Neural crest cell (in vitro differentiated cells): ENCODE measurements at places on chromosomes 2 and 18.
A peak's percentile ranks its signal among the peaks of the same experiment; 100 is the strongest.

DNA sequence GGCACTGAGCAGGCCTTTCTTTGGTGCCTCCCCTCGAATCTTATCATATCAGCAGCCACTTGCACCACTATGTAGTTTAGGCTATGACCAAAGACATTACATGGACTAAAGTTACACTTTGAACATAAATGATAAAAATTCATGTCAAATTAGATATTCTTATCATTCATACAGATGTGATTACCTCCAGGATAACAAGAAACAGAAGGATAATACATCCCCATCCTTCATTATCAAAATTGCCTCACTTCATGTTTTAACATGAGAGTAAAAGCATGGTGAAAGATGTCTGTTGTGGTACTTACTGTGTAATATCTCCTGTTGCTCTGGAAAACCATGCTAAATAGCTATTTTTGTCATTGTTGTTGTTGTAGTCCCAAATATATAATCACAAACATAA is 230.8 kb upstream of the RND3 start:
- no peak overlapping the region for H3K4me3 ChIP-seq
- no peak overlapping the region for H3K27ac ChIP-seq
- H3K27me3 ChIP-seq = no peaks in the 10 kb centered on the region
- peaks cover 5% of the 10 kb centered on the region for H3K36me3 ChIP-seq
- peaks cover 10% of the 10 kb centered on the region for H3K4me1 ChIP-seq

DNA sequence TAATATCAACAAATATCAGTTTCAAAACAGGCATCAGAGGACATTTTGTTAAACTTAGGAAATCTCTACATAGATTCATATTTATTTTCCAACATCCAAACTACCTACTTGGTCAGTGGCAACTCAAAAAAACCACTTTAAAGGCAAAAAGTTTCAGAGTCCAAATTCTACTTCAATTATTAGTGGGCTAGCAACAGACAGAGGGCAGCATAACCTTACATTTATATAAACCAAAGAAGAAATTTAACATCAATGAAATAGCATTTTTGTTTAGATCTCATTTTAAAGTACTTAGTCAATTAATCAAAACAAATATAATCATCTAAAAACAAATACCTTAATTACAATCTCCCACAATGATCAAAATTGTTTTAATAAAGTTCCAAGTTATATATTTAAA is 33.3 kb downstream of the RTTN start:
- no peaks in the 10 kb centered on the region for H3K27me3 ChIP-seq
- no peaks in the 10 kb centered on the region for H3K36me3 ChIP-seq
- no peak for DNase-seq
- no peak overlapping the region for H3K4me3 ChIP-seq

DNA sequence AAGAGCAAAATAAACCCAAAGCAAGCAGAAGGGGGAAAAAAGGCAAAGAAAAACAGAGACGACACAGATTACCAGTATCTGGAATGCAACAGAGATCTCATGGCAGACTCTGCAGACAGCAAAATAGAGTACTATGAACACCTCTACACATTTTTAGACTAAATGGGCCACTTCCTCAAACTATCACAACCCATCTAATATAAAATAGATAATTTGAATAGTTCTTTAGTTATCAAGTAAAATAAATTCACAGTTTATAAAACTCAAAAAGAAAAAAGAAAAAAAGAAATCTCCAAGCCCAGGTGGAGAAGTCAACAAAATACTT is 16.6 kb downstream of the SESTD1 start:
- peaks cover 4% of the 10 kb centered on the region for H3K4me1 ChIP-seq
- no peak overlapping the region for H3K4me3 ChIP-seq
- no peak overlapping the region for H3K27ac ChIP-seq

DNA sequence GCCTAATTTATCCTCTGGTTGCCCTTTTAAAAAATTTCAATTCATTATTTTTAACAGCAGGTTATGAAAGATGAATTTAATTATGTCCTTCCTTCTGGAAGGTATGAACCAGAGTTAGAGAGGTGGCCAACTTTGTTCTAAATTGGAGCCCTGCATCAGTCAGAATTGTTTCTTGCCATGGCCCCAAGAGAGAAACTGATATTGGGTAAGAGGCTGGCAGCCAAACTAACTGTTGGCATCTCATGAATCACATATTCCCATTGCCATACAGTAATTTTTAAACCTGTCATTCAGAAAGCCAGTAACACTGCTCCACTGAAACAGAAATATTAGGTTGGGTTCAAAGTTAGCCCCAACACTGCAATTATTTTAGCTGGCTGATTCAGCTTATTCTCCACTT is 67.4 kb downstream of the SMAD2 start:
- no peak overlapping the region for H3K27ac ChIP-seq
- peaks cover 41% of the 10 kb centered on the region for H3K36me3 ChIP-seq
- no peak overlapping the region for H3K4me3 ChIP-seq

GRCh38 chr2:159297042-159297707 is 10.7 kb upstream of the WDSUB1 start:
- H3K4me1 ChIP-seq = no peaks in the 10 kb centered on the region
- H3K27me3 ChIP-seq = no peaks in the 10 kb centered on the region

DNA sequence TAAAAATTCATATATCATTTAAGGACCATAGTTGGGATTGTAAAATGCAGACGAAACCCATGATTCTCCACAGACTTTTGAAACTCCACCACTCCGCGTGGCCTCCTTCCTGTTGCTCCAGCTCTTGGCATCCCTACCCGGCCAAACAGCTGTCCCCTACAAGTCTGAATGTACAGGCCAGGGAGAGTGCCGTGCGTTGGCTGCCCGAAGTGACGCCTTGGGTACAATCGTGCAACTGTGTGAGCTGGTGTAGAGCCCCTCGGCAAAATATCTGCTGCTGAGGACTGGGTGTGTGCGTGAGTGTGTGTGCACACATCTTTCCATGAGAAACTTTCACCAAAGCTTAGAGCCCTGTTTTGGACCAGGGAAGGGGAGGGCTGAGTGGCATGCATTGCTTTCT is 43.8 kb upstream of the ZNF516 start:
- H3K36me3 ChIP-seq = no peaks in the 10 kb centered on the region
- H3K27ac ChIP-seq = peak overlapping the region; percentile 22
- H3K4me1 ChIP-seq = peaks cover 19% of the 10 kb centered on the region

DNA sequence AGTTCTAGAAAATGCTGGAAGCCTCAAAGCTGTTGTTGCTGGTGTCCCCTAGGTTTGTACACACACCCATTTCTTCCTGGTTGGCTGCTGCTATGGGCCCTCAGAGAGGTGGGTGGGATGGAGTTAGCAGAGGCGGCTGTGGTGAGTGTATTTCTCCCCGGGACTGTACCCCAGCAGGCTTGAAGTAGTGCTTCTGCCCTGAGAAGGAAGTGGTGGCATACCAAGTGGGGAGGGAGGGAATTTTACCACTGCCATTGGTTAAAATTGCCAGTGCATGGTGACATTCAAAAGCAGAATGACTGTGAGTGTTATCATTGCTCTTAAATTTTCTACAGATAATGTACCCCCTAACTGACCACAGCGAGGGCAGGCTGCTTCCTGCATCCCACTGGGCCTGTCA is 125.6 kb upstream of the CAPN13 start:
- H3K4me3 ChIP-seq = no peak overlapping the region
- H3K27ac ChIP-seq = no peak overlapping the region
- no peak for DNase-seq
- H3K36me3 ChIP-seq = no peaks in the 10 kb centered on the region

- no peaks in the 10 kb centered on the region for H3K27me3 ChIP-seq
- peaks cover 23% of the 10 kb centered on the region for H3K4me1 ChIP-seq
- no peaks in the 10 kb centered on the region for H3K36me3 ChIP-seq
Measured at GRCh38 chr2:127105656-127106456, 1.1 kb downstream of the BIN1 start.

GRCh38 chr2:88176352-88176984 is 6.3 kb downstream of the THNSL2 start:
- no peak for DNase-seq
- H3K27me3 ChIP-seq = peaks cover 7% of the 10 kb centered on the region
- peaks cover 3% of the 10 kb centered on the region for H3K4me1 ChIP-seq

DNA sequence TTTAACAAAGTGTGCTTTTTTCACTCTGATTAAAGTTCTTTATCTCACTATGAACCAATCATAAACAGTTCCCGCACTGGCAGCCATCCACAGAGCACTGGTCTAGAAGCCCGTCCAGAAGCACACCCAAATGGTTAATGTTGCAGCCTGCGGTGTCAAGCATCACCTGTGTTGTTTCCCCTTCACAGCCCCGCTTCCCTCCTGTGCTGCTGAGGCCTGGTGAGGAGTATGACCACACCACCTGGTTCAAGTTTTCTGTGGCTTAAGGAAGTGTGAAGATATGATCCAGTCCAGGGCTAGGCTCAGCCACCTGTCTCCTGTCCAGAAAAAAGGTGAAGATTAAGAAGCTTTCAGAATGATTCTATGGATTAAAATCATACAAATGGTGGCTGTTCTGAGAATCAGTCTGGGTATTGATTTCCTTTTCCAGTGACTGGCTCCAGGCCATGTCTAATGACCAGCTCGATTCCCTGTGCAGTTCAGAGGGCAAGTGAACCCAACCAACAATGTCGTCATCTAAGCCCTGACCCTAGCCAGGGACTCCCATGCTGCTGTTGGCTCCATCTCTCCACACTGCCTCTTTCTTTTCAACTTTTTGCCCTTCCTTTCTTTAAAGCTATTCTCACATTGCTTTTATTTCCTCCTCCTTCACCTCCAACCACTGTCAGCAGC is 17.7 kb downstream of the SRSF7 start:
- peaks cover 13% of the 10 kb centered on the region for H3K36me3 ChIP-seq
- no peaks in the 10 kb centered on the region for H3K27me3 ChIP-seq
- H3K4me3 ChIP-seq = no peak overlapping the region
- H3K4me1 ChIP-seq = peaks cover 14% of the 10 kb centered on the region

DNA sequence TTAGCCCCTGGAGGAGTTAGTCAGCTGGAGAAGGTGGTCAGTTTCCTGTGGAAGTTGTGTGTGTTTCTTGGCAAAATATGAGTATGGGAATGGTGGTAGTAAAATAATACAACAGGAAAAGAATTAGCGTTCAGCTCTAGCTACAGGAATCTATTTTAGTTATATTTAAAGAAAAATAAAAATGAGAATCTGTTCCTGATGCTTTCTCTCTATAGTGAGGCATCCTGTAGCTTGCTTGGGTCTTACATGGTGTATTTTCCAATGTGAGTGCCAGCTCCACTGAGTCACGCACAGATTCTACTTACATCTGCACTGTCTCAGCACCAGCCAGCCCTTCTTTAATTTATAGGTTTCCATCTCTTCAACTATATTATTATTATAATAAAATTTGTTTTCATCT is 132.2 kb downstream of the BIRC6 start:
- H3K36me3 ChIP-seq = peaks cover 10% of the 10 kb centered on the region
- no peaks in the 10 kb centered on the region for H3K4me1 ChIP-seq
- no peaks in the 10 kb centered on the region for H3K27me3 ChIP-seq

DNA sequence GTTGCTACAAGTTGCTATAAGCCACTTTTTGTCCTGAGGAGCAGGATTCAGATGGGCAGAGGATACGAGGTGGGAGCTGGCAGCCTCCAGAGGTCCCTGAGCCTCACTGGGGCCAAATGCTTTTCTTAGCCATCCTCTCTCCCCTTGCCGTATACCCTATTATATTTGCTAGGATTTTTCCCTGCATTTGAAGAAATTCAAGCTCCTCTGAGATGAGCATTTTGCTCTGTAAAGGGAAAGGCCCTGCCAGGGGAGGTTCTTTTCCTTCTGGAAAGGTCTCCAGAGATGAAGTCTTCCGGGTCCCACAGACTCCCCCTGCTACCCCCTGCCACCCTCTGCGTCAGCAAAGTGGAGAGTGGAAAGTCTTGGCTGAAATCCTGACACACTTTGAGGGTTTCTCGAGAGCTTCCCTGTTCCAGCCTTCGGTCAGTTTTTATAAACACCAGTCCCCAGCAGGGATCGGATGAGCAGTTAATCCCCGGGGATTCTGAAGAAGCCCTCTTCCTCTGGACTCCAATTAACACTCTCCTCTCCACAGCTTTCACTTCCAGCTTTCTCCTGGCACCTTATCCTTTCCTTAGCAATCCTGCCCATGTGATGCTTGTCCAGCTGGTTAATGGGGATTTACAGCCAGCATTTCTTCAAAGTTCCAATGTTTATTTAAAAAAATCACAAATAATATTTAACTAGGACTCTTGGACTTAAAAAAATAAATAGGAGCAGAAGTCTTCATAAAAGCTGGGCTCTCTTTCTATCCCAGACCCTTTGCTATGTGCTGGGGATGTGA is 13.1 kb downstream of the CYRIA start:
- H3K4me1 ChIP-seq = peaks cover 73% of the 10 kb centered on the region
- H3K27me3 ChIP-seq = no peaks in the 10 kb centered on the region
- H3K36me3 ChIP-seq = no peaks in the 10 kb centered on the region

- DNase-seq = no peak
- H3K36me3 ChIP-seq = peaks cover 14% of the 10 kb centered on the region
Measured at GRCh38 chr2:53740170-53740569, 27.4 kb upstream of the CHAC2 start.

DNA sequence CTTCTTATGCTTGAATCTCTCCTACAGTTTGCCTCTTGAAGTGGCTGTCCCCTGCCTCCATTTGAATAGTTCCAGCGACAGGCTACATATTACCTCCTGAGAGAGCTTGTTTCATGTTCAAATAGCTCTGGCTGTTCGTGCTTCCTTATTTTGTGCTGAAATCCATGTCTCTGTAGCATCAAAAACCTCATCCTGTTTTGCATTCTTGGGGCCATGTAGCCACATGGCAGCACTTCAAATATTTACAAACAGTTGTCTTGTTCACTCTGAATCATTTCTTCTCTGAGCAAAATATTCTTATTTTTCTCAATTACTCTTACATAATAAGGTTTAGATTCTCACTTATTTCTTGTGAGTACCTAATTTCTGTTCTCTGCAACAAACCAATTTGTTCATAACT is 1243.1 kb upstream of the NXPH2 start:
- DNase-seq = no peak
- H3K4me1 ChIP-seq = no peaks in the 10 kb centered on the region
- no peaks in the 10 kb centered on the region for H3K36me3 ChIP-seq
- H3K27me3 ChIP-seq = no peaks in the 10 kb centered on the region
- H3K4me3 ChIP-seq = no peak overlapping the region
- no peak overlapping the region for H3K27ac ChIP-seq

GRCh38 chr2:154207288-154208047 is 335.7 kb downstream of the GALNT13 start:
- no peak for DNase-seq
- no peak overlapping the region for H3K27ac ChIP-seq
- H3K4me1 ChIP-seq = peaks cover 6% of the 10 kb centered on the region
- H3K27me3 ChIP-seq = no peaks in the 10 kb centered on the region
- H3K36me3 ChIP-seq = no peaks in the 10 kb centered on the region

- H3K4me1 ChIP-seq = no peaks in the 10 kb centered on the region
- no peak overlapping the region for H3K27ac ChIP-seq
- H3K27me3 ChIP-seq = no peaks in the 10 kb centered on the region
- DNase-seq = no peak
Measured at GRCh38 chr2:100301881-100302584, 20.3 kb downstream of the LONRF2 start.
